ENCODE measurements at places on chromosomes 2 and 18. TPM values are rescaled to one million over a fixed set of nuclear protein-coding genes. Genes with fewer than 3 reads are reported as not detected.

DNA sequence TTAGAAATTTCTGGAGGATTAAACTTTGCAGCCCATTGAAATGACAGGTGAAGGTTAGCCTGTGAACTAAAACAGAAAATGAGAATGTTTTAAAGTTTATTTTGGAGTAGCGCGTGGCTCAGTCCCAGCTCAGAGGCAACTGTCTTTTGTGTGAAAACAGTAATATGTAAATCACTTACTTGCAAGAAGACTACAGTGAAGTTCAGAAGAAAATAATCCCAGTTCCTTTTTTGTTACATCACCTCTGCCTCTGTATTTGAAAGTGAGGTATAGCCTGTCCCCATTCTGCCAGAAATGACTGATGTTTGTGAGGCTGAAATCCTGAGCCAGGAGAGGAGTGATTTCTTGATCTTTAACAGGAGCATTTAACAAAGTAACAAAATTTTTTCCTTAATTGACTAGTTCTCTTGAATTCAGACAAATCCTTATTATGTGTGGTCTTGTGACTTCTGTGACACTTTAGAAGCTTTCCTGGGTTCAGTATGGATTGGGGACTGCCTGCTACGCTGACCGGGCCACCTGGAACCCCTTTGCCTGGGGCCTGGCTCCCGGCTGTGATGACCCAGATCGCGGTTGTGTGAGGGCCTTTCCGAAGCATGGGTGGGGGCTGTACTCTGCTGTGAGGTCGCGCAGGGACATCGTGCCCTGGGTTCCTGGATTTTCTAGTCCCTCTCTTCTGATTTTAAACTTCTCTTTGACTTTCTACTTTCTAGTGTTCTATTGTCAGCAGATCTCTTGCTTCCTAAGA, 24.3 kb downstream of the TRAPPC12 start:
- DNase-seq = no peak

- no peak for DNase-seq
Measured at GRCh38 chr2:23619941-23620340, 235.0 kb downstream of the KLHL29 start.

DNA sequence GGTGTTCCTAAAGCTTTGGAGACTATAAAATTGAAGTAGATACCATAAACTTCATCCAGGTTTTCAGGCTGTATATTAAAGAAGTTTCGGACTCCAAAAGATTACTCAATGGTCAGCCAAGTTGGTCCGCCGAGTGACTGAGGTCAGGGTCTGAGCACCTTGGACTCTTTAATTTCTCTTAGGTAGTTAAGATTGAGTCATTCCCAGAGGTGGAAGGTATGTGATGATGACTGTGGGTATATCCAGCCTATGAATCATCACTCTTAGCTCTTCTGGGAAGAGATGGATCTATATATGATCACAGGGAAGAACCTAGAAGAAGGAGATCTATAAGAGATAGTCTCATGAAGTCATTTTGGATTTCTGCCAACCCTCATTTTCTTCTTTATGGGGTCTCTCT, 3.3 kb downstream of the ITGA6 start:
- no peak for DNase-seq

- no peak for DNase-seq
Measured at GRCh38 chr2:169734169-169734847, 676 bp downstream of the KLHL23 start.

DNA sequence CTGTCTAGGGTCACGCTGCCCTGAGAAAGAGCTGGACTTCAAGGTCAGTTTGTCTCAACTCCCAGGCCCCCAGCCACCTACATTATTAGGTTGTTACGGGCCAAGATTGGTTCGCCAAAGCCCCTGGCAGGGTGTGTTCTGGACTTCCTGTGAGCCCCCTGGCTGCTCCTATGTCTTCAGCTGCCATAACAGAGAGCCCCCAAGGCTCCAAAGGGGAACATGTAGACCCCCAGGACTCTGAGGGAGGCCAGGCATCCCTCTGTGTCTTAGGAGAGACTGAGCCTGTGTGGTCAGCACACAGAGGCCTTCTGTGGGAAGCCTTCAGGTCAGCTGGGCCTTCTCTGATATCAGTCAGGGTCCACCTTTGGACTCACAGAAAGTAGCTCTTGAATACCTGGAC, 58.3 kb downstream of the INHBB start:
- no peak for DNase-seq

DNA sequence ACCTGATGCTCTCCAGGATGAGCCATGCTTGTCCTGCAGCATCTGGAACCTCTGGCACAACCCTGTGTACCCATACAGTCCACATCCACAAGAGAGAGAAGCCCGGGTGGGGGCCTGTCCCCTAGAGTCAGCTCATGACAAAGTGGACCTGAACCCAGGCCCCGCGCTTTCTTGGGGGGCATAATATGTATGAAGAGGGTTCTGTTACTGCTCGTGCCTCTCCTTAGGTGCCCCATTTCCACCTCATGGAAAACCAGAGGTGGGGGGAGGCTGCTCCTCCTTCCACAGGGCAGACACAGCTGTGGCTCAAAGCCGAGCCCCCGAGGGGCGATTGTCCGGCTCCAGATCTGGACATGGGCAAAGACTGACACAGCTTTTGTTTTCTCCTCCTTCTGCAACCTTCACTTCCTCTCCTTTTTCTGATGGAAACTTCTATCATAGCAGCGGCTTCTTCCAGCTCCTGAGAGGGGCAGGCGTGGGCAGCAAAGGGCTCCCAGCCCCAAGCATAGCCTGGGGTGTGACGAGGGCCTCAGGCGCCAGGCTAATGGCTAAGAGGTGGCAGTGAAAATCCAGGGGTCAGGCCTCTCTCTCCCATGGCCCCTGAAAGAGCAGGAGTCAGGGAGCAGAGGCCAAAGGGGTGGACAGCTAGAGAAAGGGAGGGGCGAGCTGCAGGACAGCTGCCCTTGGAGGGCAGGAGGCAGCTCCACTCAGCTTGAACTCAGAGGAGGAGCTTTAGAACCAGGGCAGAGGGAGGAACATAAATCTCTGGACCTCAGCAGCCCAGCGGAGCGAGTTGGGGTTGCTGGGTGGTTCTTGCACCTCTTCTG, 155.5 kb downstream of the ZFP36L2 start:
- no peak for DNase-seq

ALPI gene
- not detected for total RNA-seq

- DNase-seq = no peak
Measured at GRCh38 chr2:1156059-1156458, 205.4 kb downstream of the SNTG2 start.

DNA sequence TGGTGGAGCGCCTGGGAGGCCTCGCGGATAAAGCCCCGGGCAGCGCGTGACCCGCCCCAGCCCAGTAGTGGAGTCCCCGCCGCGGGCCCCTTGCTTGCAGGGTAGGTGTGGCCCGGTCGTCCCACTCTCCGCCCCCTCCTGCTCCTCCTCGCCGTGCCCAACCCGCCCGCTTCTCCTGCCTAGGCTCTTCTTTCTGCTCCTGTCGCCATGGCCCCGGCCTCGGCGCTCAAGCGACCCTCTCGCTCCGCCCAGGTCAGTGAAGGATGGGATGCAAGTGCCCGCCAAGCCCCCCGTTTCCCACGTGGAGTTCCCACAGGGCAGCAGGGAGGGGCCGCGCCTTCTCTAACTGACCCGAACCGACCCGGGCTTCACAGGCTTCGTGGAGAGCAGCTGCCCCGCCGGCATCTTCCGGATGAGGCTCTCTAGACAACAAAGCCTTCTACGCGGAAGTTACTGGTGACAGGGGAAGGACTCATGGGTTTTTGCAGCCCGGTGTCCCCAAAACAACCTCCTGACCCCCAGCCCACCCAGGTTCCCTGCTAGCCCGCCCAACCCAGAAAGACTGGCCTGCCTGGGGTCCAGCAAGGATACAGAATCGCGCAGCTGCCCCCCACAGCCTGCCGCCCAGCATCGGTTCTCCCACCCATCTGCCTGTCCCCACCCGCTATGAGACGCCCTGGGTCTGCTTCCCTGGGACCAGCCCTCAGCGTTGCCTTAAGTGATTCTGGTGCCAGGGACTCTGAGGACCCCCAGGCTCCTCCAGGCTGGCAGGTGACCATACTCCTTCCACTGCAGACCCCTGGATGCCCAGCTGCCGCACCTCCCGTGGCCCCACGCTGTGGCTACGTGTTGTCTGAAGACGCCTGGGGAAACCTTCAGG, 32.8 kb downstream of the TTC32 start:
- peak; percentile 47 for DNase-seq

DNA sequence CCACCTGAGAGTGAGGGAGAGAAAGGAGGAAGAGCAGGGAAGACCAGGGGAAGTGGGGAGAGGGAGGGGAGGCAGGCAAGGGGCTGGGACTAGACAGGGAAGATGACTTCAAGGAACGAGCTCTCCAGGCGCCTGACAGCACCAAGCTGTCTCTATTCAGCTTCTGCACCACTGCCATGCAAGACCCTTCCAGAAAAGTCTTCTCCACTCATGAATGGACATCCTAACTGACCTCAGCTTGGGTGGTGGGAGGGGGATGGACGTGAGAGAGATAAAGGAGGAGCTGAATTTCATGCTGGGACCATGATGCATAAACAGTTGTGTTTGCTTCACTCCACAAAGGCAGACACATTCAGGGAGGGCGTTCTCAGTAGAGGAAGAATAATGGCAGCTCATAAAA, 206.4 kb upstream of the ARL4C start:
- no peak for DNase-seq

STARD6 gene
- 0.54 TPM for total RNA-seq

DNA sequence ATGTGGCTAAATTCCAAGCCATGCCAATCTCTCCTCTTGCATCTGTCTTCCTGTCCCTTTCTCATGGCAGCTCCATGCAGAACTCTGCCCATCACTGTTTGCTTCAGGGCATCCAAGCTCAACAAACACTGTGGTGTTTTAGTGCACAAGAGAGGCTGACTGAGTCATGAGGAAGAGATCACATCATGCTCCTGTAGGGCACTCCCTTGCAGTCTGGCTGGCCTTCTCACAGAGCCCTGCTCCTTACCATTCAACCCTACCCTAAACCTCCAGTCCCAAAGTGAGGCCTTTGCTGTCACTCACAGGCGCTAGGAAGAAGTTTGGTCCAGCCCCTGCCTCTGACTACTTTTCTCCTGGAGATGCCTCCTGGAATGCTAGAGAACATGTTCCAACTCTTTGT, 194.0 kb downstream of the LRATD1 start:
- DNase-seq = no peak

RIT2 gene
- total RNA-seq = not detected

LRRTM1 gene
- not detected for total RNA-seq

DNA sequence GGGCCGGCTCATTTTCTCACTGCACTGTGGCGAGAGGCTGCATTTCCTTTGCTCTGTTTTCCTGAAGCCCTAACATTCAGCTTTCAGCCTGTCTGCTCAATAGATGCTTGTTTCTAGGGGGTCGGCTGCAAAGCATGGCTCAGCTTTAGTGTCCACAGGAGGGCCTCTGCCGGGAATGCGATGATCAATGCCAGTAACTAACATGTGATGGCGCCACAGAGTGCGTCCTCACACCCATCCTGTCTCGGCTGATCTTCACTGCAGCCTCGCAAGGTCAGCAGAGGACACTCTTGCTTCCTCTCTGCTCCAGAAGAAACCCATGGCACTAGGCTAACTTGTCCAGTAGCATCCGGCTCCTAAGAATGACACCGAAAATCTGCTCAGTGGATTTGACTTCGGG, 156.4 kb upstream of the PXDN start:
- DNase-seq = no peak

CLEC4F gene
- 0.10 TPM for total RNA-seq

GRCh38 chr18:26503382-26503781, 45.0 kb downstream of the KCTD1 start:
- no peak for DNase-seq

- DNase-seq = peak; percentile 20
Measured at GRCh38 chr2:47070920-47071824, 83.9 kb downstream of the STPG4 start.

DNA sequence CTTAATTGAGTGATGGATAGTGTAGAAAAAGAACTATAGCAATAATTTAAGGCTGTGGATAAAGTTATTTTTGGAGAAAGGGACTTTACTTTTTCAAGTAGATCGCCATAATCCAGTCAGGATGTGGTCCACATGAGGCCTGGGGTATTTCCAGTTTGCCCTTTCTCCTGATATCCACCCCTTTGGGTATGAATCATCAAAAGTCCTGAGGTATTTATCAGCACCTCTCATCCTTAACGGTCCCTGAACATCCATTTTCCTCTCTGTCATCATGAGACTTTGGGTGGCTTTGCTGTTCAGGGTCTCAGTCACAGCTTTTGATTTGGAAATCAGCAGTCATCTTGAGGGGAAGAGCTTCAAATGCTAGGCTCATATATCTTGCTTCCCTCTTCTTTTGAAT, 39.3 kb upstream of the ELAC1 start:
- no peak for DNase-seq

DNA sequence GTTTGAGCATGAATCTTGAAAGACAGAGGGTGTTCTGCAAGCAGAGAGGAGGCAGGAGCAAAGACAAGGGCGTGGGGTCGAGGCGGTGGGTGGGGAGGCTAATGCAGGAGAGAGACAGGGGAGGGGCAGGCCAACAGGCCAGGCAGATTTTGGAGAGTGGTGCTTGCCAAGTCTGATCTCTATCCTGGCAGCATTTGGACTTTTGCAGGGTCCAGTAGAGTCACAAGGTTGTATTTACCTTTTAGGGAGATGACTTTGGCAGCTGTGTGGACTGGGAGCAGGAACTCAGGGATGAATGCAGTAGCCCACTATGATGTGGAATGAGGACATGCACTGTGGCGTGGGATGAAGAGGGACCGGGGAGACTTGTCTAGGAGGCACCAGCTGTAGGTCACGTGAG, 15.7 kb upstream of the CEP192 start:
- DNase-seq = no peak

CYP26B1 gene
- total RNA-seq = not detected

AGAP1 gene
- total RNA-seq = 2.0 TPM

DNA sequence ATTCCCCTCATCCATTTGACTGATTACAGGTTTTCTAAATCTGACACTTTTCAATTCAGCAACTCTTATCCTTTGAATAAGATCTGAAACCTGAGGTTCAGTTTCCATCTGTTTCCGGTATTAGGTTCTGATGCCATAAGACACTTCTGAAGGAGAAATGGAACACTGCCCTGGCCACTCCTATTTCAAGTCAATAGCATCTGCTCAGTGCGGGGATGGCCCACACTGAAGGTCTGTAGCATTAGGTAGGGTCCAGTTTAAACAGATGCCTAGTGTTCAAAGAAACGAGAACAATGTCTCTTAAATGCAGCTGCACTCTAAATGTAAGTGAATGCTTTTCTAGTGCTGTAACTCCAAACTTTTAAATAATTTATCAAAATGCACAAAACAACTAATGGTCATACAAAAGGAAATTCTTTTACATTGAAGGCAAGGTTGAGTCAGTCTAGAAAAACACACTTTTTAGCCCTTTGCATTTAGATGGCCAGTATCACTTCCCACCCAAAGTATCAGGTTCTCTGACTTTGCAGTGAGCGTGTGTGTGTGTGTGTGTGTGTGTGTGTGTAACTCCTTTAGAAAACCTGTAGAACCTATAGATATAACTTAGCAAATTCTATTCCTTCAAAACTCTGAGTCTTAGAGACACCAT, 78.2 kb downstream of the STK39 start:
- DNase-seq = no peak
